ENCODE measurements at places on chromosomes 12 and 14.

DNA sequence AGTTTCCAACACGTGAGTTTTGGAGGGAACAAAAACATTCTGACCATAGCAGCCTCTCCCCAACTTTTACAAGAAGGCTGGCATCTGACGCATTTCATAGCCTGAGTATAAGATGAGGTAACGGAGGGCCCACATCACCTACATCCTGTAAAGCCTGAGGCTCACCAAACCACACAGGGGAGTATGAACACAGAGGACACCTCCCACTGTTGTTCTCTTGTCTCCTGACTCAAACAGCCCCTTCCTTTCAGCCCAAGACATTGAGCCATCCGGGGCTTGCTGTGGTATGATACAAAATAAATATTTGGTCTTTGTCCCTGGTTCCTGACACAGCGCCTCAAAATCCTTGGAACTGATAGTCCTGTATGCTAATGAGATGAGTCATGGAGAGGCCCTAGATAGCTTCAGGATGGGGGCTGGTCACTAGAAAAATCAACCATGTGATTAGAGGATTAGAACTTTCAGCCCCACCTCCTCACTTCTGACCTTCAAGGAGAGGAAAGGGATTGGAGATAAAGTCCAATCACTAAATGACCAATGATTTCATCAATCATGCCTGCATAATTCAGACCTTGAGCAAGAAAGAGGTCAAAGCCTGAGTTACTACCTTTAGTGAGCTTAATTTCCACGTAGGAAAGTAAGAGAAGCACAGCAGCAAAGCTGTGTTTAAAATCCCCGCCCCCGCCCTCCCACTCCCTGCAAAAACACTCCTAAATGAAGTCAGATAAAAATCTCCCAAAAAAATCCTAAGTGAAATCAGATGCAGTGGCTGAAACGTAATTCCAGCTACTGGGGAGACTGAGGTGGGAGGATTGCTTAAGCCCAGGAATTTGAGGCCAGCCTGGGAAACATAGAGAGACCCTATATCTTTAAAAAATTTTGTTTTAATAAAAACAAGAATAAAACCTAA, 236.4 kb downstream of the PCNX1 start:
- no peak for DNase-seq

- DNase-seq = no peak
Measured at GRCh38 chr12:95802482-95803270, 12.1 kb upstream of the NTN4 start.

GRCh38 chr14:92416544-92416943, 93.6 kb downstream of the SLC24A4 start:
- DNase-seq = no peak

DNA sequence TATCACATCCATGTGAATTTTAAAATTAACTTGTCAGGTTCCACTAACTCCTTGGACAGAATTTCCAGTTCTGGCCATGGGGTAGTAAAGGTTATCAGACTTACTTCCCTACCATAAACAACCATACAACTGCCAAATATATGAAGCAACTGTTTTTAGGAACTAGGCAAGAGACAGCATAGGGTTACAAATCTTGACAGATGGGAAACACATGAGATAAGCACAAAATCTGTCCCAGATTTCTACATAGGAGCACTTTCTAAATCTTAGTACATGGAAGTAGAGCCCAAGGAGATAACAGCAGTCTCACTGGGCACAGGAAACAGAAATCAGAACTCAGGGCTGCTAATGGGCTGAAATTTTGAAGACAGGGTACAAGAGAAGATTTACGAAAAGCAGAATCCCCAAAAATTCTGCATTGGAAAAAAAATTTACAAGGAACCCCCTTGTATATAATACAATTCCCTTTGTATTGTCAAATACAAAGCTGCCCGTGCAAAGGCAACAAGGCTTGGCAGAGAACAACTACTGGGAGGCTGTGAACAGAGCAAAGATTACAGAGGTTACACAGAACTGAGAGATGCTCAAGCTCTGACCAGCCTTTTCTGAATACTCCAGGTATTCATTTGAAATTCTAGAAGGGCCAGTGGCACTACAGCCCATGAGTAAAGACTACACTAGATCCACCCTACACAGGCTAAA, 43.2 kb downstream of the GALNT4 start:
- no peak for DNase-seq

GRCh38 chr12:40946612-40947194, 241.4 kb upstream of the PDZRN4 start:
- DNase-seq = no peak

- DNase-seq = no peak
Measured at GRCh38 chr14:73717266-73717665, 3.1 kb upstream of the PNMA1 start.

- no peak for DNase-seq
Measured at GRCh38 chr14:41872931-41873685, 266.4 kb downstream of the LRFN5 start.

DNA sequence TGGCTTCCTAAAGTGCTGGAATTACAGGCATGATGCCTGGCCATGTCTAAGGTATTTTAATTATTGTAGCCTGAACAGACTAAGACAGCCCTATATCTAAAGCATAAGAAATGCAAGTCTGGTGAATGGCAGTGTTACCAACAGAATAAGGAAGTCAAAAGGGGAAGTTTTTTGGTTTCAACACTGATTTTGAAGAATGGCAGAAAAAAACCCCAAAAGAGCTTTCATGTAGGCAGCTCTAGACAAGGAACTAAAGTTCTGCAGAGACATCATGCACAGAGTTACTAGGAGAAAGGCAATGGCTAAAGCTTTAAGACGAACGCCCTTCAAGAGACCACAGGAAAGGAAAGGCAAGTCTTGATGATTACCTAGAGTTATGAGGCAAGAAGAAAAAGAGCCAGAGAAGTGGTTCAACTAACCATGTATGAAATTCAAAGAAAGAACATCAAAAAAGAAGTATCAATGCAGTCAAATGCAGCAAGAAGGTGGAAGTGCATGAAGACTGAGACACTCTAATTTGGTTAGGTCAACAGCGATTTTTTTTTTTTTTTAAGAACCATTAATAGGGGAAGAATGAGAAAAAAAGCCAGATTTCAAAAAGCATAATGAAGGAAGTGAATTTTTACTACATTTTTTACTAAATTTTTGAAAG, 50.8 kb downstream of the RPS6KA5 start:
- no peak for DNase-seq

- no peak for DNase-seq
Measured at GRCh38 chr12:105992849-105993740, 145.7 kb downstream of the NUAK1 start.

GRCh38 chr14:105589161-105589925, 63.0 kb downstream of the TMEM121 start:
- no peak for DNase-seq

DNA sequence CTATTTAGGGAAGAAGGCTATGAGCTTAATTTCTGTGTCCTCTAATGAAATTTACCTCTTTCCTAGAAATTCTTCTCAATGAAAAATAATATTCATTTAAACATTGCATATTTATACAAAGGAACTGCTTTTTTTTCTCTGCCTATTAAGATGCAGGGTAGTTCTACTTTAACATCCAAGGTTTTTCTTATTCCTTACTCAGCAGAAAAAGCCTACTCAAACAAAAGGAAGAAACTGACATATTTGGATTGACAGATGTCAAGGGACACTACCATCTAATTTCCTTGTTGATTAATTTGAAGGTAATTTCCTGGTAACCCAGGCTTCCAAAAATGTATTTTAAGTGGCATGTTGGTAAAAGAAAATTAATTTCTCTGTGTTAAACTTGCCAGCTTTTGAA, 192.3 kb downstream of the EGLN3 start:
- DNase-seq = no peak

DNA sequence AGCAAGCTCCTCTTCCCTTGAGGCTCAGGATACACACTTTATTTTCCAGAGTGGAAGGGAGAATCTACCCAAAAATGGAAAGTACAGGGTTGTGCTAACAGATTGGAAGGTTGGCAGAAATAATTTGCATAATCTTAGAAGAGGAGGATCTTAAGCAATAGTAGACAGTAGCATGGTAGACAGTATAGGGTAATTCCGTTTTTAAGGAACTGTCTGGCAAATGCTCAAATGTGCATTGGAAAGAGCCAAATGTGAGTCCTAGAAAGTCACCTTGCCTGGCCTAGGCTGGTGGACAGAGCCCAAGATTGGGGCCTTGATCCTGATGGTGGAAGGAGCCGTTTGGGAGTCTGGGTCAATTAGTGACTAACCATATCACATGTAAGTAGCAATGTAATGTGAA, 13.1 kb upstream of the CARMIL3 start:
- DNase-seq = no peak

- DNase-seq = no peak
Measured at GRCh38 chr12:104588047-104588920, 131.5 kb downstream of the CHST11 start.

GRCh38 chr12:74412606-74413230, 124.9 kb upstream of the ATXN7L3B start:
- no peak for DNase-seq

- no peak for DNase-seq
Measured at GRCh38 chr12:48936379-48936979, 11.2 kb upstream of the FKBP11 start.

DNA sequence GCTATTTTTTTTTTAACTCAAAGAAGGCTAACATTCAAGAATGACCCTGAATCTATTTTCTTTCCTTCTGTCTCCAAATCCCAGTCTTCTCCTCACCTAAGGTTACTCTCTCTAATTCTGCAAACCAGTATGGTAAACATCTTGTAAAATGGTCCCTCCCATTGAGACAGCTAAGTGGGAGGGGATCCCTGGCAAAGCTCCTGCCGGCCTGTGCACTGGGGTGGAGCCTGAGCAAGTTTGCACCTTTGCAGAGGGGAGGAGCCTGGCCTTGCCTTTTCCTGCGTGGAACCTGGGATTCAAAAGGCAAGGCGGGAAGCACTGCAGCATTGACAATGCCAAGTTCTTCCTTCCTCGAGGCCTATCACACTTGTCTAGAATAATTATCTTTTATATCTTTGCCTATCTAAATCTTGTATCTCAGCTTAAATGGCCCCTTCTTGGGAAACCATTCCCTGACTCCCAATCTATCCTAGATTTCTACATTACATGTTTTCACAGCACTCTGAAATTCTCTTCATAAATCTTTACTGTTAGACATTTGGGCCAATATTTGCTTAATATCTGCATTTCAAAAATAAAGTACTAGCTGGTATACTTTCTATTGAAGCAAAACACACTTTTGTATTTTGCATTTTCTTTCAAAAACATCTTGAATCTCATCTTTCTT, 83.0 kb downstream of the EPS8 start:
- DNase-seq = no peak

DNA sequence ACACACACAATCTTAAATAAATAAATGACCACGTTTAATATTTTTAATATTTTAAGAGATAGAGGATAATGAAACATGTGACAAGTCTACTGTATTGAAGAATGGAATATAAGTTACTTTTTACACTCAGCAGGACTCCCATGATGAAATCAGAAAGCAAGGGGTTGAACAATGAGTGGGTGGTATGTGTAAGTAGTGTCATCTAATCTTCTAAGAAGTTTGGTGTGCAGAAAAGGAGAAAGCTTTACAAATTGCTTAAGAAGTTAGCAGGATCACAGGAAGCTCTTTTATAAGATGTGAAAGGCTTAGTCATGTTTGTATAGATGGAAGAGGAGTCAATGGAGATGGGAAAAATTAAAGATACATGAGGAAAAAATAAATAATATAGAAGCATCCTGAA, 47.8 kb downstream of the SLC15A5 start:
- no peak for DNase-seq

DNA sequence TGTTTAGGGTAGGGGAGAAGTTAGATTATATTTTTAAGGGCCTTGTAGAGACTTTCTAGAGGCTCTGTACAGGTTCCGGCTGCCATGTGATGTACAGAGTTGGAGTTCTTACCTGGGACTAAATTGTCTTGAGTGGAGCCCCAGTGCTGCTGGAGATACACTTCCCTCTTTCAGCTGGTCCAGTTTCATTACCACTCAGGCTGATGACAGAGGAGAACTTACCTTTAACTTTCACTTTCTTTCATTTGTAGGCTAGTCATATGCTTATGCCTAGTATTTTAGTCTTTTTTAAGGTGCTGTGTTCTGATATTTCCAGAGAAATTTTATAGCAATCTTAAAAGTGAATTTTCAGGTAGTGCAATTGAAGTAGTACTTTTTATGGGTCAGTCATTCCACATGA, 117.3 kb downstream of the ERC1 start:
- no peak for DNase-seq

GRCh38 chr12:68043435-68043834, 54.2 kb downstream of the IFNG-AS1 start:
- DNase-seq = no peak

GRCh38 chr12:56840922-56841321, 77.8 kb downstream of the HSD17B6 start:
- no peak for DNase-seq

GRCh38 chr14:106268013-106268727, 741.8 kb downstream of the TMEM121 start:
- no peak for DNase-seq

DNA sequence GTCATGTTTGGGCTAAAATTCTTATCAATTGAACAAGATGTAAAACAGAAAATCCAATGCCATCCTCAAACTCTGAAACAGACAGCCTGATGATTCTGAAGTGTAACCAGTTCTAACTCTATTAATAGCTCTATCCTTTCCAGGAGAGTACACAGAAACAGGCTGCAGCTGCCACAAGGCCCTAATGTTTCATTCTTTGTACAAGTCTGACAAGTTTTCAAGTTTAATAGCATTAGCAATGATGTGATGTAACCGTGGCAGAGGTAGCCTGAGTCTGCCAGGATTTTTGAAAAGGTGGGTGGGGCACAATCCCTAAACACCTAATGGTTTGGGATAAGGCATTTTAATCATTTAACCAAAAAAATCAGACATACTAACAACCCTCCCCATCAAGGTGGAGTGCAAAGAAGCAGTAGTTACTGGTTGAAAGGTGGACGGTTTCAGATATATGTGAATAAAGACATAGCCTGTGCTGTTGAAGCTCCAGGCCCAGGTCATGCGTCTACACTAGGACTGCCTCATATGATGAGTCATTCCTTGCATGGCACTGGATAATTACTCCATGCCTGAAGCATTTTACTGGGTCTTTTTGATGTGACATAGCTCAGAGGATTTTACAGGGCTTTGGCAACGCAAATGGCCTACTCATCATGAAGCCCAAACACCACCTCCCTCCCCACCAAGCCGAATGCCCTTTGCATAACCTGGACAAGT, 145.1 kb upstream of the GRIP1 start:
- DNase-seq = no peak

DNA sequence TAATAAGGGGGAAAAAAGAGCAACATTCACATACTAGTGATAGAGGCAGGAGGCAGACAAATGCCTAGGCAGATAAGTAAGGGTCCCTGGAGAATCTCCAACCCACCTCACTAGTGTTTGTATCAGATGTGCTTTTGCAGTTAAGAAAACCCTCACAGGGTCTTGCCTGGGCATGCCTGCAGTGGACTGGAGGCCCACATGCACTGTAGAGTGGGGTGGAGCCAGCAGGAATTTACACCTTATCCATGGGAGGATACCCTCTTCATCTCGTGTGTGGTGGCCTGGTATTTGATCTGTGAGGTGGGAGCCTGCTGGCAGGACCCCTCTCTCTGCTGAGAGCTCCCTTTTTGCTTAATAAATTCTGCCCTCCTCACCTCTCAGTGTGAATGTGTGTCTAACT, 238.0 kb upstream of the SLC16A7 start:
- DNase-seq = no peak

All from right renal cortex interstitium (tissue), 3 donors.